ENCODE measurements at places on chromosomes 5 and 9. TPM values are rescaled to one million over a fixed set of nuclear protein-coding genes. Genes with fewer than 3 reads are reported as not detected.

Gene FRMD3
- 1.3 TPM for total RNA-seq

Gene ADRB2
- total RNA-seq, result 1.3 TPM

Gene ADRA1B
- 3.8 TPM for total RNA-seq

Gene PPP2R2B
- total RNA-seq, result 11.5 TPM

Gene CSNK1A1
- 190 TPM for total RNA-seq

Gene GNG10
- total RNA-seq, result 68.4 TPM

Gene IL9
- not detected for total RNA-seq

Gene OR1Q1
- not detected for total RNA-seq

Gene PCDHGA1
- 0.51 TPM for total RNA-seq

Gene PDE6A
- under 0.01 TPM for total RNA-seq

Gene RETREG1
- 6.0 TPM for total RNA-seq

Gene SAXO1
- 0.51 TPM for total RNA-seq

Gene FOXD4L4
- not detected for total RNA-seq

All from mesangial cell (primary cell).